ENCODE measurements at places on chromosomes 7 and 10.

DNA sequence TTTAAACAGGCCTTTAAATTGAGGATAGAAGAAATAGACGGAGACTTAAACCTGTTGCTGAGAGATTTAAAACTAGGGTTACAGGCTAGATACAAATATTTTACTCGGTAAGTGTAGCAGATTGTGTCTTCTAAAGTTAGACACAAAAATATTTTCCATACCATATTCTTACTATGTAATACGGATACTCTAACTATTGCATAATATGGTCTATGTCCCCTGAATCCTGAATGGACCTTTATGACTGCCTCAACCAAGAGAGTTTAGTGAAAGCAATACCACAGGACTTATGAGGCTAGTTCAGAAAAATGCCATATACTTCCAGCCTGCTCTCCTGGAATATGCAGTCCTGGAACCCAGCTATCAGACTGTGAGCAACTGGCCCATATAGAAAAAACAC is 13.4 kb upstream of the TES start:
- DNase-seq = no peak

DNA sequence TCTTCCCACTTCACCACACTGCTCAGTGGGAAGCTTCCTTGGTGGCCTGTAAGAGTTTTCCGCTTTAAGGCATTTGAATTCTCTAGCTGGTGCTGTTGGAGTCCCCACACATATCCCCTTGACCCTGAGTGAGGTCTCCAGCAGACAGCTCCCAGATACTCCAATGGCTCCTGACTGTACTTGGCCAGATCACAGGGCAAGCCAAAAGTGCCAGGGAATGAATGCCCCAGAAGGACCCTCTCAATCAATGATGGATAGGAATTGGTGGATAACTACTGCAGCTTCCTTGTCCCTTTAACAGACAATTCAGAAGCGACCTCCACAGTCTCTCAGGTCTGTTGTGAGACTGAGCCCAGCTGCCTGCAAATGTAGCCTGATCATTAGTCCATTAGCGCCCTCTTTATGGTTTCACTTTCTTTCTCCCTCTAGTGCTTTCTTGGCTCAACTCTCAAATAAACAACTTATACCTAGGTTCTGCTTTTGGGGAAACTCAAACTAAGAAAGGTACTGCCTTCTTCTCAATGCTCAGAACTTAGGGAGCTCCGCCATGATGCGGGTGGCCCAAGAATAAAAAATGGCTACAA is 283.0 kb downstream of the TCF7L2 start:
- peak; percentile 51 for DNase-seq

- DNase-seq = no peak
Observed at GRCh38 chr10:119755446-119755845, 29.6 kb downstream of the INPP5F start.

DNA sequence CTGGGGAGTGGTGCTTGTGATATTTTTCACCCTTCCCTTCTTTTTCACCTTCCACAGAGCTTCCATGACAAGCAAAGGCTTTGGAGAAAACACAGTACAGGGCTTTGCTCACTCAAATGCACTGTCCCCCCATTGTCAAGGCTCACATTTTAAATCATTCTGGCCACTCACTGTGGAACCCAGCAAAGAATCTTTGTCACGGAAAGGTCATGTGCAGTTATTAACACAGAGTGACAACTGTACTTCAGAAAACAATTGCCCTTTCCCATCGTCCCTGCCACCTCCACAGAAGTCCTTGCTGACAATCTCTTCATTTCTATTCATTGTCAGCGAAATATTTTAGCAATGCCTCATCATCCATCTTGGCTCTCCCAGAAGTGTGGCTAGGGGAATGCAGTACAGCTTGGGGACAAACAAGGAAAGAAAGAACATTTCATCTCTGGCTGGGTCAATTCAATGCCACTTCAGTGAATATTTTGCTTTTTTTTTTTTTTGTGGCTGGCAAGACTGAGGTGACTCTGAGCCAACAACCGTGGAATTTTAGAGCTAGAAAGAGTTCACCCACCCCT is 851.0 kb downstream of the KCNMA1 start:
- DNase-seq = no peak

- peak; percentile 32 for DNase-seq
Observed at GRCh38 chr7:87709258-87709657, 81.1 kb downstream of the RUNDC3B start.

GRCh38 chr7:77327067-77327931 is 88.8 kb downstream of the GSAP start:
- peak; percentile 88 for DNase-seq

DNA sequence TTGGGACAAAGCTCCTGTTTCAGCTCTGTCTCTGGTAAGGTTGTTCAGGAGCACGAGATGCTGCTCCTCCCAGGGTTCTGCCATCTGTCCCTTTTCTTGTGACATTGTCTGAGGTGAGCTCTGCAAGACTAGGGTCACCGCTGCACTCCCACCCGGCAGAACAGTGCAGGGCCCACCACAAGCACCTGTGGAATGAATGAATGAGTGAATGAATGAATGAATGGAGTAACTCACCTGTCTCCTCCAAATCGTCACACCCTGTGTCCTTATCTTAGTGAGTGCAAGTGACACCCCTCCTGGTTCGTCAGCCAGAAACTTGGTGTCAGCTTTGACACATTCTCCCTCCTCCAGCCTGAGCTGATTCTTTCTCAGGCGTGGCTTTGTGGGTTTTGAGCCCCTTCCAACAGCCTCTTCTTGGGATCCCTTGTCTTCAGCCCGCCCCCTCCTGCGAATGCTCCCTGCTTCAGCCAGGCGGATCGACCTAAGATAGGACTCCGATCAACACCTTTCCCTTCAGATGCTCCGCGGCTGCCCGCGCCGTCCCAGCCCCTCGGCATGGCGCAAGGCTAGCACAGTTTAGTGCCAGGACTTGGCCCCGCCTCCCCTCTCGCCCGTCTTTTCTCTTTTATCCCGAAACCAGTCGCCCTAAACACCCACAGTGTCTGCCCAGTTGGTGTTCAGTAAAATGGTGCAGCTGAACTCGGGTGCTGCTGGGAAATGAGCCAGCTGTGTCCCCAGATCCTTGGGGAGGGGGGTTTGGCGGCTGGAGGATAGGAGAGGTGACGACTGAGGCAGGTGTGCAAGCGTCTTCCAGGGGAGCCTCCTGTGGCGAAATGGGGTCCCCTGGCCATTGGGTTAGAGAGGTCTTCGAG is 89.3 kb downstream of the BEND7 start:
- no peak for DNase-seq

DNA sequence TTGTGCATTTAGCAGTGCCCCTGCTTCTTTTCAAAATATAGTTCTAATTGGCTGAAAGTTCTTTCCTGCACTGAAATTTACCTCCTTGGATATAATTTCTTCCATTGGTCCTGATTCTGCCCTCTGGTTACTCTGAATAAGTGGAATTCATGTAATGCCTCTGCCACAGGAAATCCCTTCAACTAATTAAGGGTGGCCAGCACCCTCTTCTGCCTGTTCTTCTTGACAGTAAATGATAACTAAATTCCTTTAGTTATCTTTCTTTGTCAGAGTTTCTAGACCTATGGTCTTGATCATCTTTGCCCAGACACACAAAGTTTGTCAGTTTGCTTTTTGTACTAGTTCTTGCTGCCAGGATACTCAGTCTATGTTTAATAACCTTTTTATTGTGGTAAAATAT is 40.2 kb downstream of the PRKCQ start:
- no peak for DNase-seq

- no peak for DNase-seq
Observed at GRCh38 chr10:98485959-98486358, 39.2 kb upstream of the HPS1 start.

- DNase-seq = no peak
Observed at GRCh38 chr10:1896153-1896552, 158.8 kb upstream of the ADARB2 start.

DNA sequence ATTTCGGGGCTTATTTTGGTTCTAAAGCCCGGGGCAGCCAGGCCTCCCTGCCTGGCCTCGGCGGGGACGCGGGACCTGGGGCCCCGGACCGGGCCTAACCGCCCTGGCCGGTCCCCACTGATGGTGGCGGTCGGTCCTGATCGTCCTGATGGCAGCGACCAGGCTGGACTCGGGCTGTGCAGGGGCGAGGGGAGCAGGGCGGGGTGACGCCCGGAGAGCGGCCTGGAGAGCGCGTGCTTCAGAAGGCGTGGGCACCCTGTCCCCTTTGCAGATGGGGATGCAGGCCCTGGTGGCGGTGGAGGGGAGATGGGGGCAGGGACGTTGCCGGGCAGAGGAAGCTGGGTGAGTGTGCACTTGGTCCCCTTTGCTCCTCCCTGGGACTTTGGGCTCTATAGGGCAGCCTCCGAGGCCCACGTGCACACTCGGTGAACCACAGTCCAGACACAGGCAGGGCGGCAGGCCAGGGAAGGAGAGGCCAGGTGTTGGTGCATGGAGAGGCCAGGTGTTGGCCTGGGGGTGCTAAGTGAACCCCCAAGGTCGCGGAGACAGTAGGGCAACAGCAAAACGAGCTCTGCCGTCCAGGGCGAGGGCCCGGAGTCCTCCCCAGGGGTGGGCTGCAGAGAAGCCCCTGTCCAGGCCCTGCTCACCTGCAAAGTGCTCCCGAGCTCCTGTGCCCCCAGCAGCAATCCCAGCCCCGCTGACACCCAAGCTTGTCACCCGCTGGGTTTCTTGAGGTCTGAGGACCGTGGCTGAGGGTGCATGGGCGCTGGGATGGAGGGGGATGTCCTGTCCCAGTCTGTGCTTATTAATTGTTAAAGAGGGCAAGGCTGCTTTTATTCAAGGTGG is 42.4 kb upstream of the FAM20C start:
- no peak for DNase-seq

DNA sequence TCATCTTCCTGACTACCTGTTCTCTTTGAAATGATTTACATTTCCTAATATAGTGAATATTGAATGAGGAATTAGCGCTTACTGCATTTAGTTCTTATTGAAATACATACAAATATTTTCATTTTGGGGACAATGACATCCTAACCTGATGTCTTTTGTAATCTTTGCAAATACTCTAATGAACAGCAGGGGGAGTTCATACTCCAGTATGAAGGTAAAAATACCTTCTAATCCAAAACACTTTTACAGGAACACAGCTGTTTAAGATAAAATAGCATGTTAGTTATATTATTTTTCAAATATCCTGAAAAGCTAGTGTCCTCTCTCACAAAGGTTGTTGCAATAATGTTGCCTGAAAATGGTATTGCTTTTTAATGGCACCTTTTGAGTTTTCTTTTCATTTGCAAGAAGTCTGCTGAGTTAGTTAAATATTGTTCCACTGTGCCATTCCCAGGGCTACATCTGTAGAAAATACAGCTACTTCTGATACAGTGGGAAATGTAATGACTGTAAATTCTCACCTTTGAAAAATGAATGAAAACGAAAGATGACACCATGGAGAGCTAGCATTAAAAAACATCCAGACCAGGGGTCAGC is 400.0 kb downstream of the PHF14 start:
- DNase-seq = peak; percentile 35

- no peak for DNase-seq
Observed at GRCh38 chr7:117083648-117084047, 130.3 kb downstream of the ST7 start.

DNA sequence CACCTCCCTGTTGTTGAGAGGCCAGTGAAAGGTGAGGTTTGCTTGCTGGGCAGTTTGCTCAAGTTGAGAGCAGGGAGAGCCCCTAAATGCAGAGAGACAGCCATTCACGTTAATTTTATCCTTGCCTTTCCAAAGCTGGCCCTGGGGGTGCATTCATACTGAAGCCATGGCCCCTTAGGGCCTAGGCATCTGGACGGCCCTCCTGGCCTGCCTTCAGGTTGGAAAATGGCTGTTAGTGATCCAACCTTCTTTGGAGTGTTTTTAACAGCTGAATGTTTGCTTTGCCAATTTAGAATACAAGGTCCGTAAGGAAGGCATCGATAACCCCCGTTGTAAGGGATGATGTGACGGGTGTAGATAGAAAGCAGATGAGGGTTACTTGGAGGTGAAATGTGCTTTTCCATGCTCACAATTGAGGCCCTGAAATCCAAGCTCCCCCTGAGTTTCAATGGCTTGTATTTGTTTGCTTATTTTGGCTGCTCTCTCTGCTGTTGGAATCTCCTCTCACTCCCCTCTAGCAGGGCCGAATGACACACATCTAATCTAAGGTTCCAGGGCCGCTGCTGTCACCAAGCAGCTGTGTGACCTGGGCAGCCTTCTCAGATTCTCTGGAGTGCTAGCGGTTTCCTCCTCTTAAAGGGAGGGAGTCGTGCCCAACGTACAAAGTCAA is 171.6 kb upstream of the MKI67 start:
- DNase-seq = no peak

DNA sequence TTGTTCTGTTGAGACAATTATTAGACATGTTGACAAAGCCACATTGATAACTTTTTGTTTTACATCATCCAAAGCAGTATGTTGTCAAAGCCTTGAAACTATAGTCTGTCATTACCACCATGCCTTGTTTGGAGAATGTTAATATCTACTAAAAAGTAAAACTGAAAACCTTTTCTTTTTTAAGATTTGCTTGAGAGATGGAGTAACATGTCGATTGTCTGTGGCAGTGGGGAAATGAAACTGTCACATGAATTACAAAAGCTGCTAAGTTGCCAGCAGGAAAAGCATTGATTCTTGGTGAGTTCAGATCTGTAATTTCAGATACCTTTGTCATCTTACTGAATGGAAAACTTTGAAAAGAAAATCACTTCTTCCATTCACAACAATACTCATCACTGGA is 69.1 kb downstream of the TFPI2 start:
- DNase-seq = no peak

DNA sequence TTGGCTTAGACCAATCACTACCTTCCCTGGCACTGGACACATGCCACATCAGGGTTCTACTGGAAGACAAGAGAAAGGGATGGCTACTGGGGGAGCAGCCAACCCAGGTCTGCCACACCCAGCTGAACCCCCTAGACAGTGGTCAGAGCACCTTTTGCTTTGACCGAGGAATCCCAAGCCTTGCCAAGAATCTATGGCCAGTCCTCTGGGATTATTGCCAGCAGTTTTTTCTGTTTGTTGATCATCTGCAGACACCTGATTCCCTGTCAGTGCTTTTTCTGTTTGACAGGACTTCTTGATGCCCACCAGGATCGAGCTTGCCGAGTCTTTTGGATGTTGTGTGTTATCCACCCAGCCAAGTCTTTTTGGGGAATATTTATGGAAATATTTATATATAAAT is 476.2 kb upstream of the GALNT17 start:
- DNase-seq = no peak

GRCh38 chr10:14282276-14282675 is 48.4 kb downstream of the FRMD4A start:
- DNase-seq = no peak

GRCh38 chr10:23571884-23572283 is 133.0 kb downstream of the OTUD1 start:
- no peak for DNase-seq

DNA sequence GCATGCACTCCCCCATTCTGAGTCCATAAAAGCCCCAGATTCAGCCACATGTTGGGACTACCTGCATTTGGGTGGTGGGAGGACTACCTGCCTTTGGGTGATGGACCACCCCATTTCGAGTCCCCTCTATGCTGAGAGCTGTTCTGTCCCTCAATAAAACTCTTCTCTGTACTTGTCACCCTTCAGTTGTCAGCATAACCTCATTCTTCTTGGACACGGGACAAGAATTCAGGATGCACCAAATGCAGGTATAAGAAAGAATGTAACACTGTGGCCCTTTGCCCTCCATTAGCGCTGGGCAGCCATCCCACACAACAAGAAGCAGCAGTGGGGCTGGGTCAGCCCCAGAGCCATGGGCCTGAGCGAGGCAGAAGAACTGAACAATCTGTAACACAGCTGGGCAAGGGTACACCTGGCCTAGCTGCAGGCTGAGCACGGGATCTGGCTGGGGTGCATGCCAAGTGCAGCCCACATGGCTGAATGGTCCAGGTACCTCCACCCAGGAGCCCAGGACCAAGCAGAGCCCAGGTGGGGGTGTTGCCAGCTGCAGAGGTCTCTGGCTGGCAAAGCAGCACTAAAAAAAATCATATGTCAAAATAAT is 1344.3 kb upstream of the LRRTM3 start:
- peak; percentile 16 for DNase-seq
